ENCODE measurements at places on chromosomes 1 and 21.

- no peak for DNase-seq
These were observed 275.4 kb upstream of the TMEM51 start for GRCh38 chr1:14878124-14878523.

DNA sequence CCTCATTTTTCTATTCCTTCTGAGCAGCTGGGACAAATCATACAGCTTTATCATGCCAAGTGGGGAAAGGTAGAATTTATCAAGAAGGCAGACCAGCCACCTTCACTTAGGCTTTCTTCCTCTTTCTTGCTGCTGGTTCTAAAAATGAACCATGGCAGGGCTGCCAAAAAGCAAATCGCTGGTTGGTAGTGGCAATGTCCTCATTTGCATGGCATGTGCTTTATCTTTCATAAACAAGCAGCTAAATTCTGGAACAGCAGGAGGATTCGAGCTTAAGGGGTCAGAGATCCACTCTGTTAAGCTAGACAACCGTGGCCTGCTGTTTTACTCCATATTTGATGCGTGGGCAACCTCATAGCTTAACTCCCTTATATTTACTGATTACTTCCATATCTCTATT, 91.3 kb downstream of the RPE65 start:
- DNase-seq: no peak

GRCh38 chr1:47465605-47466004, 27.8 kb downstream of the FOXD2 start:
- DNase-seq: no peak

GRCh38 chr21:38027901-38028498, 111.7 kb upstream of the KCNJ6 start:
- DNase-seq: no peak

GRCh38 chr1:204514828-204515227, 1.4 kb upstream of the MDM4 start:
- no peak for DNase-seq

DNA sequence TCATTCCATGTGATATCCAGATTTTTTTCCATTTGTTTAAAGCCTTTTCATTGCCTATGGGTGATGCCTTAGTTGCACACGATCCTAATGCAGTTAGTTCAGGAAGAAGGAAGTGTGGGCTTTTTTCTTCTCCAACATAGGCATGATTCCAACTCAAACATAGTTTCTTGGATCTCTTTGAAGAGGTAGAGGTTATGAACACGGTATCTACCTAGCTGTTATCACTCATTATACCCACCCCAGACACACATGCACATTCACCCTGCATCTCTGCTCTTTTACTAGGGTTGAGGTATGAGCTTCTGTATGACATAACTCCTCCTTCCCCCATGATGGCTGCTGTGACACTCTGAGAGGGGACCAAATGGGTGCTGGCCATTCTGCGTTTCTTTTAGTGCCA, 122.1 kb upstream of the ZNF648 start:
- no peak for DNase-seq

GRCh38 chr1:186304982-186305949, 69.8 kb downstream of the TPR start:
- no peak for DNase-seq

DNA sequence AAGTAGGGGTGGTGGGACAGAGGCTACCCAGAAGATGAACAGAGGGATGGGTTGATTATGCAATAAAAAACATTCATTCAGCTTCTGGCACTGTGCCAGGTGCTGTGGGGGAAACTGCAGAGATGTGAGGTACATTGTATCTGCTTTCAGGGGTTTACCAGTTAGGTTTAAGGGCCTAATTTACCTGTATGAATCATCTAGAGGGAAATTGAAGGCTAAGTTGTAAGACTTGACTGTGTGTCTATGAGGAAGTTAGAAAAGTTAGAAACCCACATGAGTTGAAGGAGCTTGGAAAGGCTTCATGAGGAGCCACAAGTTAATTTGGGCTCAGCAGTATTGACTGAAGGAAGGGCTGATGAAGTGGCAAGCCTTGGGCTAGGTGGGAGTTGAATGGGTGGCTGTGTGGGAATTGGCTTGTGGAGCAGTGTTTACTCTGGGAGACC, 36.7 kb upstream of the APOBEC4 start:
- DNase-seq: no peak

- DNase-seq: no peak
These were observed 5.0 kb downstream of the PPP1R15B start for GRCh38 chr1:204406621-204407020.

GRCh38 chr1:154445040-154445472, 39.9 kb downstream of the IL6R start:
- no peak for DNase-seq

- DNase-seq: no peak
These were observed 216.0 kb downstream of the SLC35F3 start for GRCh38 chr1:234120327-234120944.

- DNase-seq: peak; percentile 23
These were observed 343.4 kb downstream of the MATN1 start for GRCh38 chr1:30379684-30380624.

- no peak for DNase-seq
These were observed 21.6 kb downstream of the MRPS6 start for GRCh38 chr21:34094949-34095348.

GRCh38 chr1:187237542-187237941, 408.8 kb downstream of the PLA2G4A start:
- no peak for DNase-seq

DNA sequence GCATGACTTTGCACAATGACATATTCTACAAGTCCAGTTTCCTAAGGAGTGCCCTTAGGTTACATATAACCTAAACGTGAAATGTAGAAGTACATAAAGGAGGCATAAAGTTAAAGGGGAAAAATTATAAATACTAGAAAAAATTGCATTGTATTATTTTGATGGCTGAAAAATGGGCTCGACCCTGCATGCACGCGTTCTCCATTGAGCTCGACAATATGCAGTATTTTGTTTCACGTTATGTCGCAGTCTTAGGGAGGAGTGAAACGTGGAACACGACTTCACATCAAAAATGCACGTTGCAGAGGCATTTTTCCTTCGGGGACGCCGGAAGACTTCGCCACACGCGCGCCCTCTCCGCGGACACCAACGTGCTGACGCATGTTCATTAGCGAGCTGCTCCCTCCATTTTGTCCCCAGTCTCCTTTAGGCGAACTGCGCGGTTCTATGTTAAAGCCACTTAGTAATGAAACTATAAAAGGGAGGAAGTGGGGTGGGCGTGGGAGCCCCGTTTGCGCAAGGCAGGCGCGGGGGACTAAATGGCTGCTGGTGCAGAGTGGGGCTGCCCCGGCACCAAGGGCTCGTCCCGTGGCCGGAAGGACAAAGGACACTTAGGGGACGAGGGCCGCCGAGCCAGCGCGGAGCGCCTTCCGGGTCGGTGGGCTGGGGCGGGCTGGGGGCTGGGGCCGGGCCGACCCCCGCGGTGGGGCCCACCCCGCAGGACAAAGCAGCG, 749 bp upstream of the COX20 start:
- peak; percentile 83 for DNase-seq

DNA sequence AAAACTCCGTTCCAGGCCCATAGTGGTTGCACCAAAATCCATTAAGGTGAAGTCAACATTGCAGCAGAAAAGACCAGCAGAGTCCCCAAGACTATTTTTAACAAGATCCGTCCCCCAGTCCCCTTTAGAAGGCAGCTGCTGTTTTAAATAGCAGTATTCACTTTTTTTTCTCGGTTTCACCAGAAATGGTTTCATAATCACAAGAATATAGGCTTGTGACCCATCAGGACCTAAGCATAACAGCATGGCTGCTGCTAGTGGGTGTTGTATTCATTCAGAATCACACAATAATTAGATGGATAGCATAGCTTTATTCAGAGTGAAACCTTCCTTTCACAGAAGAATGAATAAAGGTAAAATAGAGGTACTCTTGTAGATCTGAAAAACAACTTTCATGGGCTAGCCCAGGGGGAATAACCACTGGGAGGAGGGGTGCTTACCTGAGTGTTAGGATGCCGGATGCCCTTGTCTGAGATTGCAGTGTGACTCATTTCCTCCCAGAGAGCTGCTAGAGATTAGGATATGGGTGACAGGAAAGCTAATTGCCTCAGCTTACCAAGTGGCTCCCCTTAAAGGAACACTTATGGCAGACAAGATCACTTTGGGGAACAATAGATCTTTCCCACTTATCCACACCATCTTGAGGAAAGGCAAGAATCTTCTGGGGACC, 35.0 kb downstream of the ACKR1 start:
- no peak for DNase-seq

DNA sequence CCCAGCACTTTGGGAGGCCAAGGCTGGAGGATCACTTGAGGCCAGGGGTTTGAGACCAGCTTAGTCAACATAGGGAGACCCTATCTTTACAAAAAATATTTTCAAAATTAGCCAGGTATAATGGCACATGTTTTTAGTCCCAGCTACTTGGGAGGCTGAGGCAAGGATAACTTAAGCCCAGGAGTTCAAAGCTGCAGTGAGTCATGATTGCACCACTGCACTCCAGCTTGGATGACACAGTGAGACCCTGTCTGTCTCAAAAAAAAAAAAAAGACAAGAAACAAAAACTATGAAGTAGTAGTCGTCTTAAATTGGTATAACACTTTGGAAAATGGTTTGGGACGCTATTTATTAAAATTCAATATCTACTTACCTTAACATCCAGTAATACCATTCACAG, 7.7 kb downstream of the AIM2 start:
- no peak for DNase-seq

DNA sequence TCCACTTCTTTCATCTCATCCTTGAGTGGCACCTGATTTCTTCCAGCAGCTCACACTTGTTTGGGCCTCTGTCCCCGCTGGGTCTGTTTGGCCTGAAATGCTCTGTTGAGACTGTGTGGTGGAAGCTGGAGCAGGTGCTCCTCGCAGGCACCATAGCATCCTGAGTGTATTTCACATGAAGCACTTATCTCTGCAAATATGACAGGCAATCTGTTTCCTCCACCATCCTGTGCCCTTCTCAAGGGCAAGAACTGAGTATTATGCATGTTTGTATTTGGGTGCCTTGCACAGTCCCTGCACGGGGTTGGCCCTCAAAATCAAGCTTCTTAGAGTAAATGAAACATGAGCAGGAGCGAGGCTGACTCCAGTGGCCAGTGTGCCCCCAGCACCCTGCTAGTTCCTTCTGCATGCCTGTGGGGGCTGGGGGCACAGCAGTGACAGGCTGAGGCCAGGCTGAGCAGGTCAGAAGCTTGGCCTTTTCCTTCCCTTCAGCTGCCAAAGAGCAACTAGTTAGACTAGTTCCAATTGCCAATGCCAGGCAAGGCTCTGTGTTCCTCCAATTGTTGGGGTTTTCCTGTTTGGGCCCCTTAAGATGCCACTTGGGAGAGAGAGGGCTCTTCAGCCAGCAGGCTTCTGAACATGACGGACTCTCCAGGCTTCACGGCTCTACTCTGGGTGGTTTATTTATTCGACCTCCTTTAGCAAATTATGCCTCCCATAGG, 129.6 kb upstream of the ATP1A1 start:
- DNase-seq: no peak

DNA sequence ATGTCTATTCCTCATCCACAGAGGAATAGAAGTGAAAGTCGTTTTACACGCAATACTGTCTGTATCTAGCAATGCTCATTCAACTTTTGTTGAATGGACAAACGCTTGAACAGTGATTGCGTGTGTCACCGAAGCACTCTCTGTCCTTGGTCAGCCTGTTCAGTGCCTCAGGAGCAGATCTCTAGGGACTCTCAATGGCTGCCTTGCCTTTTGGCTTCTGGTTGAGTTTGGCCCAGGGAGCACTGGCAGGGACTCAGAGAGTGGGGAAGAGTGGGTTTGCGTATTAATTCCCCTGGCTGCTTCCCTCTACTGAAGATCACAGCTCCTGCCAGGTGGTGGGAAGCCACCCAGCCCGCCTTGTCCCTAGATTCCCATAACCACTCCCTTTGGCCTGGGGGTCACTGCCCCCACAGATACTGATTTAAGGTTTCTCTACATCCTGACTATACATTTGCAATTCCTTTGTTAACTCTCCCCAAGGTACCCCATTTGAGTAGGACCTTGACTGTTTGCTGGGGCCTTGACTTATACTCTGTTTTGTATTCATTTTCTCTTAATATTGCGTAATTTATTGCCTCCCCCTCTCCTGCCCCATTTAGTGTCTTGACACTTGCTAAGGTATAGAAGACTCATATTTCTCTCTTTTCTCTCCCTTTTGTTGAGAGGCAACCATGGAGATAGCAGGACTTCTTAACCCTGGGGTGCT, 61.7 kb upstream of the USP24 start:
- DNase-seq: no peak

- DNase-seq: no peak
These were observed 761 bp upstream of the UBE2J2 start for GRCh38 chr1:1274299-1274930.

GRCh38 chr21:44723177-44724131, 12.1 kb upstream of the TSPEAR start:
- no peak for DNase-seq

- no peak for DNase-seq
These were observed 4.7 kb downstream of the TNN start for GRCh38 chr1:175072099-175072951.

DNA sequence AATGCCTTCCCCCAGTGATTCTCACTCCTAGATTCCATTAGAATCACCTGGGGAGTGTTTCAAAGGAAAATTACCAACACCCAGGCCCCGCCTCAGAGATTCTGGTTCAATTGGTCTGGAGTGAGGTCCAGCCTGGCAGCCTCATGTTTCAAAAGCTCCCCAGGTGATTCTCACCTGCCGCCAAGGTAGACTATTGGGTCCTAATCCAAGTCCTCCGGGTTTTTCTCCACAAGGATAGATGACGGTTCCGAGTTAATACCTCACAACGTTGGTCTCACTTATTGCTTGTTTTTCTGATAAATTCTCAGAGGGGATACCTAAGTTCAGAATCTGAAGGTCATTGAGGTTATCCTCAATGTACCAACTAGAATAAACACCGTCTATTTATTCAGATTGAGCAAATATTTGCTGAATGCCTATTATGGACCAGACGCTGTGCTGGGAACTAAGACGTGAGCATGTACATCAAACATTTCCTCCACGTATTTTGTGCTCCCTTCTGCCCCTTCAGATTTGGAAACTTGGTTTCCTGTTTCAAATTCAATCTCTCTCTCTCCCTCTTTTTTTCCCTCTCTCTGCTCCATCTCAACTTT, 97.5 kb downstream of the SEC16B start:
- DNase-seq: no peak

- DNase-seq: no peak
These were observed 29.6 kb upstream of the DNM3 start for GRCh38 chr1:171811672-171812071.

GRCh38 chr1:74824497-74825107, 91.7 kb downstream of the TYW3 start:
- no peak for DNase-seq

DNA sequence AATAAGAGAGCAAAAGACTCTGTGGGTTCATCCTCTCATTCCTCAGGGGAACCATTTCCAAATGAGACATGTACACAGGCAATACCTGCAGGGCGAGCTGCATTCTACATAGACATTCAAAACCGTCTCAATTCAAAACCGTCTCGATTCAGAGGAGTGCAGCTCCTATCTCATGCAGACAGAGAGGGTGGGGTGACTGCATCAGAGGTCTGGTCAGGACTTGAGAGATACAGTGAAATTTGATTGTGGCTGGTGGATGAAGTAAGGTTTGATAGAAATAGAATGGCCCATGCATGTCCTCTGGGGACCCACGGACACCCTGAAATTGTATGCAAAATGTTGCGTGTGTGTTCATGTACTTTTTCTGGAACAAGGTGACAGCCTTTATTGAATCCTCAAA, 27.3 kb downstream of the TEX35 start:
- DNase-seq: no peak

- no peak for DNase-seq
These were observed 39.5 kb upstream of the MCOLN3 start for GRCh38 chr1:85087659-85088407.
